NB4 (cell line): ENCODE measurements at places on chromosomes 13 and 19.

DNA sequence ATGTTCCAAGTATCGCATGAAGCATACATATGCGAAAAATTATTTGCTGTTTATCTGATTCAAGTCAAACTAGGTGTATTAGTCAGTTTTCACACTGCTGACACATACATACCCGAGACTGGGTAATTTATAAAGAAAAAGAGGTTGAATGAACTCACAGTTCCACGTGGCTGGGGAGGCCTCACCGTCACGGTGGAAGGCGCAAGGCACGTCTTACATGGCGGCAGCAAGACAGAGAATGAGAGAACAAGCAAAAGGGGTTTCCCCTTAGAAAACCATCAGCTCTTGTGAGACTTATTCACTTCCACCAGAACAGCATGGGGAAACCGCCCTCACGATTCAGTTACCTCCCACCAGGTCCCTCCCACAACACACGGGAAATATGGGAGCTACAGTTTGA is 13.0 kb upstream of the PROZ start:
- DNase-seq = no peak

- DNase-seq = no peak
Measured at GRCh38 chr13:93714171-93714570, 487.6 kb downstream of the GPC6 start.

DNA sequence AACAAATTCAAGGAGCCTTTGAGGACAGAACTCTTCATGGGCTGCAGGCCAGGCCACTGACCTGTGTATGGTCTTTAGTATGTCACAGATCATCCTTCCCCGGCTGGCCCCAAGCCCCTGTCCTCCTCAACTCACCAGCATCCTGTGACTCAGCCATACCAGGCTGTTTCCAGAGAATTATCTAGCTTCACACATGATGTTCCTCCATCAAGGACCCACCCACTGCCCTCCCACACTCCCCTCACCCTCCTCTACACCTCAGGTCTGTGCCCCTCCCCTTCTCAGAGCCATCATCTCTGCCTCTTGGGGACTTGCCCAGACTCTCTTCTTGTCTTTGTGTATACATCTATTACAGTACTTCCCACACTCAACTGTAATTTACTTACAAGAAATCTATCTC is 14.7 kb downstream of the DCT start:
- no peak for DNase-seq

- DNase-seq = no peak
Measured at GRCh38 chr13:30580852-30581502, 36.7 kb upstream of the USPL1 start.

GRCh38 chr19:12314553-12314952 is 18.9 kb downstream of the ZNF563 start:
- DNase-seq = no peak

- no peak for DNase-seq
Measured at GRCh38 chr13:67281466-67281865, 51.3 kb upstream of the PCDH9 start.

GRCh38 chr19:32199501-32200040 is 145.8 kb upstream of the ZNF507 start:
- DNase-seq = no peak

- DNase-seq = peak; percentile 47
Measured at GRCh38 chr19:14405380-14405757, 13.8 kb downstream of the DDX39A start.

DNA sequence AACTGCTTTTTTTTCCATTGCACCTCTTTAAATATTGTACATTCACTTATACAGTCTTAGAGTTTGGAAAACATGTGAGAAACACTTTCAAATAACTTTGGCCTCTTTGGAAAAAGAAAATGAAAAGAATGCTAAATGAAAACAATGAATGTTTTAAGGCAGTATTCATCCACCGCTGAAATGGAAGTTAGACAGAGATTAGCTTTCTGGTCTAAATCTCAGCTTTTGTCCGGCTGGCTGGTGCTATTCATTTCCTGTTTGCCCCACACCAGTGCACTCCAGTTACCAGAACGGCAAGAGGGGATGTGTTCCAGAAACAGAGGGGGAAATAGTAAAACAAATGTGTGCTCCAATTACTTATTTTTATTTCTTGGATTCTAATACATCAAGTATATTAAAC is 1201.3 kb downstream of the EFNB2 start:
- DNase-seq = no peak

GRCh38 chr19:16814526-16815100 is 14.6 kb upstream of the SIN3B start:
- no peak for DNase-seq

GRCh38 chr19:45798995-45799517 is 6.4 kb upstream of the DMWD start:
- peak; percentile 45 for DNase-seq

DNA sequence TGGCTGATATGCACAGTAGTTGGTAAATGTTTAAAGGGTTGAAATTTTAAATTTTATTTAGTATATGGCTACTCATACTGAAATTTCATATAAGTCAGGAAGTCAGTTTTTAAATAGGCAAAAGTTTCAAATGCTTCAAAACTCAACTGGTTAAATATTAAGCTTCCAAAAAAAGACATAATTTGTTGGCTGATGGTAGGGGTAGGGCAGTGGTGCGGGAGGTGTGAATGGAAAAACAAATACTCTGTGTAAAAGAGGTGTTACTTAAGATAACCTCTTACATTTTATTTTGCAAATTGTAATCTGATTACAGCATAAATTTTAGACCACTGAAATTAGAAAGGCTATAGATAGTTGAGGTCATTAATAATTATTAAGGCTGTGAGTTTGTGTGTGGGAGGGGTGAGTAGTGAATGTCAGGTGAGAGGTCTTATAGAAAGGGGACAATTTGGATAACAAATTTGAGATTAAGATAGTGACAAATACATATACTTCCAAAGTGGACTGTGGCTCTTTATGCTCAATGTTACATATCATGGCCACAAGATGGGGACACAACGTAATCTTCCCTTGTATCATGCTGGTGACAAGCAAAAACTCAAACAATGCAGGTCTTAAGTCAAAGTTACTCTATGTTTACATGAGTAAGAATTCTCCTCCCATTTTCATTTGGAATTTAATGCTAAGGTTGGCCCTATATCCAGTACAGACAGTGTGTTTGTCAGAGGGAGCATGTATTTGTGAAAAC is 36.6 kb upstream of the OXGR1 start:
- DNase-seq = peak; percentile 65

DNA sequence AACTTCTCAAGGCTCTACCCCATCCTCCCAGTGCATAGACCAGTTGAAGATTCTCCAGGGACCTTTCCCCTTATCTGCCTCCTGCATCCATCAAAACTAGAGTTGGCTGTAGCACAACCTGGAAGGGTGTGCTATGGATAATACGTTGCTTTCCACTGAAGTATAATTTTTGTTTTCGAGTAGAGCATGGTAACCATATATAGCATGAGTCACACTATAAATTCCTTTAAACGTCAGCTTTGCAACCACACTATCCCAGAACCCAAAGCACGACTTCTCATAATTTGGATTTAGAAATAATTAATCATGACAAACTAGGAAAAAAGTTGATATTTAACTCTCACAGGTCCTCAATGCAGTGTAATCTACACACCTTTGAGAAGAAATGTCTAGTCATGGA is 138.3 kb upstream of the NBEA start:
- DNase-seq = no peak

GRCh38 chr13:110369400-110369799 is 62.3 kb downstream of the COL4A2 start:
- DNase-seq = no peak

DNA sequence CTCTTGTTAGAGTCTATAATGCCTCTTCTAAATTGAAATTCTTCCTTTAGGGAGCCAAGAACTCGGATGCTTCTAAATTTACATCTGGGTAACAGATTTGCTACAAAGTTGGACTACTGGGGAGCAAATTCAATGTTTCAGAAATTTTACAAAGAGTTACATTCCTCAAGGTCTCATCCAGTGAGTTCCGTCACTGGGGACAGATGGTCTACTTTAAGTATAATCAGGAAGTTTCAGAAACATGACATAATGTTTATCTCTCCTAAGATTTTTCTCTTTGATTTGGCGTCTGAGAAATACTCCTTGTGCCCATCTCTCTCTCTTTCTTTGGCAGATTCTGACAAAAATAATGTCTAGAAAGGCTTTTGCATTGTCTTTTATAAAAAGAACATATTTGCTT is 81.5 kb upstream of the MBNL2 start:
- DNase-seq = no peak

GRCh38 chr13:88887045-88887662 is 1216.0 kb downstream of the SLITRK5 start:
- DNase-seq = peak; percentile 12

- no peak for DNase-seq
Measured at GRCh38 chr19:18899624-18900560, 3.9 kb upstream of the CERS1 start.

DNA sequence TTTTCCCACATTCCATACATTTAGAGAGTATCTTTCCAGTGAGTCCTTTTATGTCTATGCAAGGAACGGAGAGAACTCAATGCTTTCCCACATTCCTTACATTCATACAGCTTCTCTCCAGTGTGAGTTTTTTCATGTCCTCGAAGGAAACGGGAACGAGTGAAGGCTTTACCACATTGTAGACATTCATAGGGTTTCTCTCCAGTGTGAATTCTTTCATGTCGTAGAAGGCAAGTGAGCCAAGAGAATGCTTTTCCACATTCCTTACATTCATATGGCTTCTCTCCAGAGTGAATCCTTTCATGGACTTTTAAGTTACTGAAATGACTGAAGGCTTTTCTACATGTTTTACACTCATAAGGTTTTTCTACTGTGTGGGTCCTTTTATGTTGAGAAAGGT is 17.1 kb downstream of the ZNF823 start:
- DNase-seq = no peak

DNA sequence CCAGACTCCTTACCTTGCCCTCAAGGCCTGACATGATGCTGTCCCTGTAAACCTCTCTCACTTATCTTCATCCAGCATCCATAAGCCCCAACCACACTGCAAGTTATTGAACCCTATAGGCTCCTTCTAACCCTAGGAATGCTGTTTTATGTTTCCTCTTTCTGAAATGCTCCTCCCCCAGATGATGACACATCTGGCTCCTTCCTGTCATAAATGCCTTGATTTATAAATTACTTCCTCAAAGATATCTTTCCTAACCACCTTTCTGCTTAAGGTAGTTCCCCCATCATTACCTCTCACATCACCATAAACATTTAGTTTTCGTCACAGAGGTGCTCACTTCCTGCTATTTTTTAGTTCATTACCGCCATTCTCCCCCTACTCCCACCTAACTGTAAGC is 12.3 kb downstream of the RUBCNL start:
- peak; percentile 78 for DNase-seq

- DNase-seq = peak; percentile 94
Measured at GRCh38 chr19:50720921-50721381, 1.3 kb upstream of the SHANK1 start.

DNA sequence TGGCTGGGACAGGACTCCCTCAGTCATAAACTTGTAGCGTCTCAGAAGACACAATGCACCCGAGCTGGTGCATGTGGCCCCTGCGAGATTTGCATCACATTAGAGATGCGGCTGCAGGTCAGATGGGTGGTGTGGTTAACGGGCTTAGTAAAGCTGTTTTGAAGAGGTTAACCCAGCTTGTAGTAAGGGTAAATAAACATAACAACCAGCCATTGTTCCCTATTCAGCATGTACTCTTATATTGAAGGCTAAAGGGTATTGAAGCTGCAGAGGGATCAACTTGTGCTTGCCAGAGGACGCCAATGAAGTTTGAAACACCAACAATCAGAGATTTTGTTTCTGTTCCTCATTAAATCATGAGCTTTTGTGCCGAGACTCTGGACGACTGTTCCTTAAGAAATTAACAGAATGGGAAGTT is 79.4 kb downstream of the ZIC5 start:
- no peak for DNase-seq

DNA sequence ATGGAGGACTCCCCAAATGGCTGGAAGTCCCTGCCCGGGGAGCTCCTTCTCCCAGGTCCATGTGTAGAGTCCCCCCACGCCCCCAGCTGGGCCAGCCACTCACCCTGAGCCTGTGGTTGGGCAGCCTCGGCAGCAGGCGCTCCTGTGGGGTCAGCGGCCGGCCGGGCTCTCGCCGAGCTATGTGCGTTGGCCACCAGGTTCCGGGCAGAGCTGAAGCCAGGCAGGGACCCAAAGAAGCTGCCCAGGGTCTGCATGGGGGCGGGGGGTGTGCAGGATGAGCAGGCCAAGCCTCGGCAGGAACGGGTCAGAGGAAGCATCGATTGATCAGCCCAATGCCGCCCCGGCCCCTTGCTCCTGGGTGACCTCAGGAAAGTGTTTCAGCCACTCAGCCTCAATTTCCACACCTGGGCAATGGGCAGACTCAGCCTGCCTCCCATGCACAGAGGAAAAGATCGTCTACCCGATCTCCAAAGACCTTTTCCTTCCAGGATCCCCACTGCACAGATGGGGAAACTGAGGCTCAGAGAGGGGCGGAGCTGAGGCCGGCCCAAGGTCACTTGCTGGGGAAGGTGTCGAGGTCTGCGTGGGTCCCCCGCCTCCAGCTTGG is 732 bp downstream of the PLIN4 start:
- DNase-seq = no peak

DNA sequence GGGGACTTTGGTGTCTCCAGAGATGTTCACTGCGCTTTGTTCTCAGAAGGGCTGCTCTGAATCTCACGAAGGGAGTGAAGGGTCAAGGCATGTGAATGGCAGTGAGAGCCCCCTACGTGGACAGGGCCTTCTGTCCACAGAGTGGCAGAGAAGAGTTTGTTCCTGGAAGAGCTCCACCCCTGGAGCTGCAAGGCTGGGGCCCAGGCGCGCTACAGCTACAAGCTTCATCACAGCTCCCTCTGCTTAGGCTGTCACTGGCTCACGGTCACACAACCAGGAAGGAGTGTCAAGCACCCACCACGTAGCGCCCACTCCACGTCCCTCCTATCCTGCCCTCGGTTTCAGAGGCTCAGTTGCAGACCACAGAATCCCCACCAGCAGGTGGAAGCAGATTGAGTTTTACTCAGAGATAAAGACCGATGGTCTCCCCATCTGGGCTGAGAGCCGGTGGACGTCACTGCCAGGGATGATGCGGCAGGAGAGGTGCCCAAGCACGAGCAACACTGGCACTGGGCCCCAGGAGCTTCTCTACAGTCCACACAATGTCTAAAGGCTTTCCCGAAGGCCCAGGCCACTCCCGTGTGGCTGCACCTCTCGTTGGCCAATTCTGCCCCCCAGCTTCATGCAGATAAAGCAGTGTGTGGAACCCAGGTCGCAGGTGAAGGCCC is 23.0 kb upstream of the TFDP1 start:
- DNase-seq = no peak

DNA sequence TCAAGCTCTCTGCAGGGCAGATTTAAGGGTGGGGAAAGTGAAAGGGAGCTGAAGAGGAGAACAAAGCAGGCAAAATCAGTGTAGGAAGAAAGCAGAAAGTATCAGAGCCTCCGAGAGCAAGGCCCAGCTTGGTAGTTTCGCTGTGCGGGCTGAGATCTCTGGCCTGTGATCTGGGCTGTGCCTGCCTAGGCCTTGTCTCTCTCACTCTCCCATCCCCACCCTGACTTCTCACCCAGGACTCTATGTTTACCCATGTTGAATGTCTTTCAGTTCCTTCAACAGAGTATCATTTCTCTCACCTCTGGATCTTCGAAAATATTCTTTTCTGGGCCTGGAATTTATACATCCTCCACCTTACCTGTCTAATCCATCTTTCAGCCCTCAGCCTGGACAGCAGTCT is 391.3 kb downstream of the FOXO1 start:
- DNase-seq = no peak

GRCh38 chr19:34733266-34733745 is 737 bp upstream of the ZNF181 start:
- peak; percentile 83 for DNase-seq
